ENCODE measurements at places on chromosomes 7 and 10. TPM values are rescaled to one million over a fixed set of nuclear protein-coding genes. Genes with fewer than 3 reads are reported as not detected.
A peak's percentile ranks its signal among the peaks of the same experiment; 100 is the strongest.

- no peak for DNase-seq
Measured at GRCh38 chr7:28041508-28042314, 138.9 kb downstream of the JAZF1 start.

DNA sequence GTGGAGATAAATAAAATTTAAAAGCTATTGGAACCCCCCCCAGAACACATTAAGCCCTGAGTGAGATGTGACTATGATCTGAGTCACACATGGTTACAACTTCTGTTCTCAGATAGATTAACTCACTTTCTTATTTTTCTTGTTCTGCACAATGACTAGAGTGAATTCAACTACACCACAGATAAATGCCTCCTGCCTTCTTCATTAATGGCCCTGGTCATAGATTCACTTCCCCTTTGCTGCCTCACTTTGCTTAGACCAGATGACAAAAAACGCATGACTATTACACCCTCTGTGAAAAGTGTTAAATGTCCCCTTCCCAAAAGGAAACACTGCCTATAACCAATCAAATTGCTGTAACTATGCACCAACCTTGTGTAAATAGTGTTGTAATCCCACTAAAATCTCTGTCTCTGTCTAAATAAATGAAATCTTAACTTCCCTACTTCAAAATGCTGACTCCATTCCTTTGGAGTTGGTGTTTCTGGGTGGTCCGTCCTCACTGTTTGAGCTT is 49.4 kb downstream of the AKR1D1 start:
- no peak for DNase-seq

GRCh38 chr7:131385039-131385605 is 57.4 kb downstream of the MKLN1 start:
- DNase-seq: no peak

- DNase-seq: no peak
Measured at GRCh38 chr7:44216019-44216418, 15.2 kb downstream of the YKT6 start.

DNA sequence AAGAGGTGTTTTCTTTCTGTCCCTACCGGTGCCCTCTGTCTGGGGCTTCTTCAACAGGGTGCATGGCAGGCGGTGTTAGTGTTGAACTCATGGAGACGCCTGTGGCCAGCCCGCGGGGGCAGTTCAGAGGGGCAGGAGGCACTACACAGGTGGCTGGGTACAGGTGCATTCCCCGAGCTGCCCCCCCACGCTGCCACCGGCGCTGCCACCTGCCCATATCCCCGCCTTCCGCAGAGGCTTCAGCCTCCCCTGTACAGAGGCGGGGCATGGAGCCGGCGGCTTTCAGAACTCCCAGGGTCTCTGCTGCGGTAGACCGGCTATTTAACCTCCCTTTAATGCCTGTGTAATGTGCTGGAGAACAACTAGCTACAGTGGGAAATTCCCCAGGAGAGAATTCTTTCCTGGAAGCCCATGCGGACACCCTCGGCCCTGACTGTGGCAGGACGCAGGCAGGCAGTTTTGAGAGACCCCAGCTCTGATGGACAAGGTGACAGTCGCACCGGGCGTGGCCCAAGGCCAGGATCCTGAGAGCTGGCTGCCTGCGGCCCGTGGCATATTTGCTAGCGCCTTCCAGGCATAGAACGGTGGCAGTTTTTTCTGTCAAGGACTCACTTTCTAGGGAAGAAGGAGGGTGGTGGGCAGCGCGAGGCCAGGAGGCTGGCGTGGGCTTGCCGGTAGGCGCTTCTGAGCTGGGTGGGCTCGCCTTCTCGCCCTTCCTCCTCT is 53.7 kb upstream of the ZNF32 start:
- no peak for DNase-seq

GRCh38 chr7:26546508-26547053 is 254.9 kb downstream of the SNX10 start:
- no peak for DNase-seq

DNA sequence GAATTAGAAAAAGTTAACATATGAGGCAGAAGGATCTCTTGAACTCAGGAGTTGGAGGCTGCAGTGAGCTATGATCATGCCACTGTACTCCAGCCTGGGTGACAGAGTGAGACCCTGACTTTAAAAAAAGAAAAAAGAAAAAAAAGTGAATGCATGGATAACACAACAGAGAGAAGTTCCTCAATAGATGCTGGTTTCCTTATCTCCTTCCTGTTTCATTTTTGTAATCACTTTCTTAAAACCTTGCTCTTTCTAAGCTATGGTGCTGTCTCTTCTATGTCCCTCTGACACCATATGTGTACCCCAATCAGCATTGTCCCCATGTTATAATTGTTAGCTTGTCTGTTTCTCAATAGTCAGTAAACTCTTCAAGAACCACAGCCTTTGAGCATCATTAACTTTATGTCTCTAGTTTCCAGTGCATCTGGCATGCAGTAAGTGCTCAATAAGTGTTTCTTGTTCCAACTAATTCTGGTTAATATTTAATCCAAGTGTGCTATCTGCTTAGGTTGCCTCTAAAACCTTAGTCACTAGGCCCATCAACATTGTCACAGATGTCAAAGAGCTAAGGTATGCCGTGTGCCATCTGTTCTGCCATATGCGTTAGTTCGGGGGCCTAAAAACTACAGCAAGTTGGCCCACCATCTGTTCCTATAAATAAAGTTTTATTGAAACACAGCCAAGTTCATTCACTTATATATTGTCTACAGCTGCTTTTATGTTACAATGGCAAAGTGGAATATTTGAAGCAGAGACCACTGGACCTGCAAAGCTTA is 36.2 kb downstream of the MPP7 start:
- no peak for DNase-seq

- no peak for DNase-seq
Measured at GRCh38 chr10:130141878-130142277, 5.7 kb downstream of the GLRX3 start.

GRCh38 chr10:72810976-72811375 is 82.6 kb upstream of the OIT3 start:
- no peak for DNase-seq

GRCh38 chr7:867001-867405 is 9.4 kb upstream of the GET4 start:
- no peak for DNase-seq

- peak; percentile 35 for DNase-seq
Measured at GRCh38 chr10:69716711-69717560, 84.8 kb upstream of the COL13A1 start.

DNA sequence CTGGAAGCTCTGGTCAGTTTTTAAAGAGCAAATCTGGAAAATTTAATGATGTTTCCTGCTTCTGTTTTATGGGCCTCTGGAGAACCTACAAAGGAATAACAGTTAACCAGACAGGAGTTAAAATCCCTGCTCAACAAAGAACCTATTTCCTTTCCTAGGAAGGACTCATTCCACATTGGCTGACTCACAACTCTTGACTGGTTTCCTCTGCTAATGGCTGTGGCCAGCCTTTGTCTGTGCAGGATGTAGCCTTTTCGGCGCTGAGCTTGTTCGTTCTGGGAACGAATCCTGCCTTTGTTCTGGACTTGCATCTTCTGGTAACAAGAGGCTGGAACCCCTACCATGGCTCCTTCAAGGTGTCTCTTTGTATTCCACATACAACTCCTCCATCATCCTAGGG is 112.8 kb upstream of the PDCD4 start:
- DNase-seq: no peak

GRCh38 chr10:27801171-27801785 is 55.7 kb upstream of the MKX start:
- DNase-seq: no peak

GRCh38 chr10:5479481-5480161 is 19.7 kb downstream of the CALML5 start:
- DNase-seq: no peak

GRCh38 chr7:50376056-50376820 is 71.7 kb downstream of the IKZF1 start:
- no peak for DNase-seq

- DNase-seq: no peak
Measured at GRCh38 chr10:112131996-112132395, 51.6 kb downstream of the GPAM start.

DNA sequence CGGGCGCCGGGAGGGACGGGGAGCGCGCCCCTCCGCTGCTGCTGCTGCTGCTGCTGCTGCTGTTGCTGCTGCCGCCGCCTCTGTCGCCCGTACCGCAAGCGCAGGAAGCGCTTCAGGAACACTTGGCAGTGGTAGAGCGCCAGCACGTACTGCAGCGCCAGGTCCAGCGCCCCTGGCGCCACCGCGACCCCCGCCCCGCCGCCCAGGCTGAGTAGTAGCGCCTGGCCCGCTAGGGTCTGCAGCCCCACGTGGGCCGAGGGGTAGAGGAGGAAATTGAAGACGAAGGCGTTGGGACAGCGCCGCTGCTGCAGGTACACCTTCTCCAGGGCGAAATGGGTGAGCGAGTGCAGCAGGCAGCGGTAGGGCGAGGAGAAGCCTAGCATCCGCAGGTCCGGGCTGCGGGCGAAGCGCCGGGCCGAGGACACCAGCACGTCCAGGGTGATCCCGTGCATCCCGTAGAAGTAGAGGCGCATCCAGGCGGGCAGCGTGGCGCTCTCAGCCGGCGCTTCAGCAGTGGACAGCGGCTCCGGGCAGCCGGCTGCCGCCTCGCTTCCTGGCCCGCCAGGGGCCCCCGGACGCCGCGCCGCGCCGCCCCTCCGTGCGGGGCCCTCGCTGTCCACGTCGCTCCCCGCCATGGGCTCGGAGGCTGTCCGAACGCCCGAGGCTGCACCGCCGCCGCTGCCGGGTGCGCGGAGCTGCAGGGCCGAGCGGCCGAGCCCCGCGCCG is at the start of gene TMEM229A:
TSS of gene TMEM229A (minus strand) at position 699 of the 726 bp plus-strand sequence. CDS start at position 635, 64 bp downstream.
- no peak for DNase-seq

DNA sequence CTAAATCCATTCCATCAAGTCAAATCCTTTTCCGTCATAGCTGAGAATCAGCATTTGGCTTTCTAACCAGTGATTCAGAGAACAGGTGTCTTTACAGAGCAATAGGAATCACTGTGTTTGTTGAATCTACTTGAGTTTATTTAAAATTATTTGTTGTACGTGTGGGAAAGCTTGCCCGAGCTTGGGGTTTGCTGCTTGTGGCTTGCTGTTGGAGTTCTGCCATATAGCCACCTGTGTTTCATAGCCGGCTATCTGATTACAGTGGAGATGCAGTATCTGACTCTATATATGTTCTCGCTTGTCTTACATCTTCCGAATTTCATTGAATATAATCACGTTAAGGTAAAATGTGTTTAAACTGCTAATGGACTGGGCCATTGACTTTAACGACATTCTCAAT is 274.3 kb upstream of the MKI67 start:
- DNase-seq: no peak

GRCh38 chr10:26000971-26001370 is 66.9 kb downstream of the MYO3A start:
- no peak for DNase-seq

- no peak for DNase-seq
Measured at GRCh38 chr7:44386139-44386913, 60.9 kb upstream of the CAMK2B start.

GRCh38 chr7:39458061-39458745 is 108.0 kb upstream of the YAE1 start:
- DNase-seq: no peak

- DNase-seq: no peak
Measured at GRCh38 chr7:134520130-134520529, 7.2 kb upstream of the AKR1B10 start.

DNA sequence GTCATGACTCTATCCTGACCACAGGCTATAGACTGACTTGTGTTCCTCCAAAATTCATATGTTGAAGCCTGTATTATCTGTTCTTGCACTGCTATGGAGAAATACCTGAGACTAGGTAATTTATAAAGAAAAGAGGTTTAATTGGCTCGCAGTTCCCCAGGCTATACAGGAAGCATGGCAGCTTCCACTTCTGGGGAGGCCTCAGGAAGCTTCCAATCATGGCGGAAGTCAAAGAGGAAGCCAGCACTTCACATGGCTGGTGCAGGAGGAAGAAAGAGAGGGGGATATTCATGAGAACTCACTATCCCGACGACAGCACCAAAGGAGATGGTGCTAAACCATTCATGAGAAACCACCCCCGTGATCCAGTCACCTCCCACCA is 84.3 kb upstream of the KDM7A start:
- no peak for DNase-seq

The H2BK1 gene
- not detected for polyA plus RNA-seq

The WDR86 gene
- 2.9 TPM for polyA plus RNA-seq

The HMX3 gene
- polyA plus RNA-seq: not detected

The CYP26A1 gene
- 0.15 TPM for polyA plus RNA-seq

The SLC26A5 gene
- 0.04 TPM for polyA plus RNA-seq

The PCLO gene
- polyA plus RNA-seq: 0.10 TPM

The RADIL gene
- polyA plus RNA-seq: 0.05 TPM

The FANK1 gene
- polyA plus RNA-seq: 0.08 TPM
